Brain pericyte (primary cell): ENCODE measurements at places on chromosomes 11 and 22.

DNA sequence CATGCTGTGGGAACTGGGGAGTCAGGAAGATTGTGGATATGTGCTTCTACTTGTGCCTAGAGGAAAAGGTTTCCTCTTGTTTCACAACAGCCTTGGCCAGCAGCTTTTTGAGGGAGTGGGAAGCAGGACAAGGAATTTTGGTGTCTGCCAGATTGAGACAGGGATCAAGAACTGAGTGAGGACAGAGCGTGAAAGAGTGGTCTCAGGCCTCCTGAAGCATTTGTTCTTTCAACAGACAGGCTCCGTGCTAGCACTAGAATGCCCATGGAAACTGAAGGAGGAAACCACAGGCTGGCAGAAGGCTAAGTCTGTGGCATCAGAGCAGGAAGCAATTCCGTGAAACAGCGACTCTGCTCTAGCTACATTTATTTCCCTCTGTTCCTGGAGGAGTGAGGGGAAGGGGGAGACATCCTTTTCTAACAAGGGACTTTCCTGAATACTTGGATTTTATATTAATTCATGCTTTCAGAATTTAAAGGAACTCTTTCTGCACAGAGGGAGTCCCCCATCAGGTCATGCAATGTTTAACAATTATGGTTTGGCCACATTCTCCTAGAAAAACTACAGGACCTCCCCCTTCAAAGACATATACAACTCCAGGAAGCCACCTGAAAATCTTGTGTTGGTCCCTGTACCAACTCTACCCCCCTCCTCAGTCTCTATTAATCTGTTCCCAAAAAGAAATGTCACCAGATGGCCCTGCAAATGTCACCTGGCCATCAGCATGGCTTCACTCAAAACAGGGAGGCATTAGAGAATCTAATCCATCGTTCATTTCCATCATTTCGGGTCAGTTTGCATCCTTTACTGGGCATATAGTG, 96.1 kb downstream of the SYT9 start:
- no peak for DNase-seq

DNA sequence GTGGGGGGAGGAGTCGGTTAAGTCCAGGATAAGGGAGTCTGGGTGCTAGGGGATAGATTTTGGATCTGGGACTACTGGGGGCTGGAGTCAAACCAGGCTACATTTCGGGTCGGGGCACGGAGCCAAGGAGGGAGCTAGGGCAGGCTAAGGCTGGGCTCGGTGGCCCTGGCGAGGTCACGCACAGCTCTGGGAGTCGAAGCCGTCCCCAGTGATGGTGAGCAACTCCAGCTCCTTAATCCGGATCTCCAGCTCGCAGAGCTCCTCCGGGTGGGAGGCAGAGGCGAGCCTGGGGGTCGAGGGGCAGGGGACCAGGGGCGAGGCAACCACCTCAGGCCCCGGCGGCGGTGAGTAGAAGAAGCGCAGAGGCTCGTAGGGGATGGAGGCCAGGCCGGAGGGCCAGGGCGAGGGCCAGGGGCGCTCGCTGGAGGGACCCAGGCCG, 544 bp downstream of the C11orf91 start:
- no peak for DNase-seq

DNA sequence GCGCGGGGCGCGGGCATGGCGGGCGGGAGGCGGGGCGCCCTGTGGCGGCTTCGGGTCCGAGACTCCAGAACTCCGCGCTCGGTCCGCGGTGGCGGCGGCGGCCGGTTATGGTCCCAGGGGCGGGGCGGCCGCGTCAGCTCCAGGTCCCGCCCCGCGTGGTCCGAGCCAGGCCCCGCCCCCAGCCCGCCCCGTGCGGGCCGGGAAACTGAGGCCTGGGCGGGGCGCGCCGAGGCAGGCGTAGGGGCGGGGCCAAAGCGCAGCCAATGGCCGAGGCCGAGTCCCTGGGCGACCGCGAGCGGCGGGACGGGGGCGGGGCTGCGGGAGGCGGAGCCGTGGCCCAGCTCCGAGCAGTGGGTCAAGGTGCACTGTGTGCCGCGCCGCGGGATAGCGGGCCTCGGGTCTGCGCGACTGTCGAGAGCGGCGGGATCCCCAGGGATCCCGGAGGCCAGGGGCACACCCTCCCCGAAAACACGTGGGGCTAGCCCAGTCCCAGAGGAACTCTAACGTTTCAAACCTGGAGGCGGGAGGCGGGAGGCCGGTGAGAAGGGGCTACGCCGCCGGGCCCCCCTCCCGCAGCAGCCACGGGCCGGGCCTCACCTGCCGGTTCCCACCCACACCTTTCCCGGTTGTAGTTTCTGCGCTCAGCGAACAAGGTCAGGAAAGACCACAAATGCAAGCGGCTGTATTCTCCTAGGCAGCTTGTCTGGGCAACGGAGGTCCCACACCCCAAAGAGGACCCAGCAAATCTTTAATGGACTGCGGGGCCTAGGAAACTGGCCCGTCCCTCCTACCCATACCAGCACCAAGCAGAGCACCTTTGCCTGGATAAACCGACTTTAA, at the start of gene SLC25A1:
TSS of gene SLC25A1 (minus strand) at position 80 of the 840 bp plus-strand sequence. CDS start at position 17, 63 bp downstream.
- no peak for DNase-seq

DNA sequence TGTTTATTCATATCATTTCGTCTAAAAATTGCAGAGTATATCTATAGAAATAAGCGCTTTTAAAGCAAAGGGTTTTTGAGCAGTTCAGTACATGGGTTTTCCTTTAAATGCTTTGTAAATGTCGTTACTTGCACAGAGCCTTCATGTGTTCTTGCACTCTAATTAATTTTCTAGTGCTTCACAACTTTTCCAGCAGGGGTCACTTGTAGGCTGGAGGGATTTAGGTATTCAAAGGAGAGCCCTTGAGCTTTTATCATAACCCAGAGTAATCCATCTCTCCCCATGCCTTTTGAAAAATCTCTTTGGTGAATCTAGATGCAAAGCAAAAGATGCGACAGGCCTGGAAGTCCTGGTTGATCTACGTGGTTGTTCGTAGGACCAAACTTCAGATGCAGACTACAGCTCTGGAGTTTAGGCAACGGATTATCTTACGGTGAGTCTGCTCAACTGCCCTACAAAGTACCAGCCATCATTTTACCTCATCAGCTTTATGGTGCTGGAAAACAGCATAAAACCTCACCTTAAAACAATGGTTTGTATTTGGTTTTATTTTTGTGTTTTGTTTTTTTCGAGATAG, 60.4 kb downstream of the SFI1 start:
- DNase-seq = no peak

GRCh38 chr11:59802639-59803176, 7.9 kb downstream of the MRPL16 start:
- DNase-seq = no peak

DNA sequence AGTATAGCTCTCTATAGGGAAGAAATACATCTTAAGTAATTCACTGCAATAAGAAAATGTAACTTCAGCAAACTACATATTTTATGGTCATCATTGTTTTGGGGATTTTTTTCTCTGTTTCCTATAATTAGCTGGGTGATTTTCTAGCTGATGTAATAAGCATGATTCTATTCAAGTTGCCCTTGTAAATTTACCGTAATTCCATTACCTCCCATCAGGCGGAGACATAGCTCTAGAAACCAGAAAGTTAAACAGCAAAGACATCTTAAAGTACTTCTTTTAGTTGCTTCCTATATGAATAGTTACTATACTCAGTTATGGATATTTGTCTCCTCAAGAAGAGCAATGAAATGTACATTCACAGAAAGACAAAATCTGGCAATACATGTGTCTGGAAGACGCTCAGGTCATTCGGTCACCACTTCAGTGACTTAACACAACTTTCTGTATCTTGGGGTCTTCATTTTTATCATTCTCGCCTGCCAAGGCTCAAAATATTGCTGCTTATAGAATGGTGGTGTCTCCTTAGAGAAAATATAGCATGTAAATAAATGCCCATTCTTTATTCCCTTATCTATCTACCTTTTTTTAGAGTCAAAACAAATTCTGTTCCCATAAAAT, 239.9 kb upstream of the ZC3H12C start:
- DNase-seq = peak; percentile 10

GRCh38 chr11:78168539-78169477, 19.6 kb downstream of the KCTD21 start:
- peak; percentile 70 for DNase-seq

GRCh38 chr22:48426466-48427380, 1401.0 kb downstream of the BRD1 start:
- DNase-seq = no peak

GRCh38 chr11:64990222-64990923, 6.4 kb downstream of the BATF2 start:
- DNase-seq = no peak

GRCh38 chr22:48895831-48896765, 931.6 kb downstream of the BRD1 start:
- DNase-seq = no peak

GRCh38 chr11:126194121-126194543, 17.3 kb downstream of the RPUSD4 start:
- no peak for DNase-seq

DNA sequence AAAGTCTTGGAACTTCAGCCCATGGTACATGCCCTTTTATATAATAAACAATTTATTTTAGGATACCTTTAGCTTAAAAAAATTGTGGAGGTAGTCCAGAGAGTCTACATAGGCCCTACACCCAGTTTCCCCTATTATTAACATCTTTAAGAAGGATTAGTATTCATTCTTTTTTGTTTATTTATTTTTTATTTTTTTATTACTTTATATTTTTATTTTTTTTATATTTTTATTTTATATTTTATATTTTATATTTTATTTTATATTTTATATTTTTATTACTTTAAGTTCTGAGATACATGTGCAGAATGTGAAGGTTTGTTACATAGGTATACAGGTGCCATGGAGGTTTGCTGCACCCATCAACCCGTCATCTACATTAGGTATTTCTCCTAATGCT, 15.9 kb upstream of the ABTB2 start:
- DNase-seq = no peak

DNA sequence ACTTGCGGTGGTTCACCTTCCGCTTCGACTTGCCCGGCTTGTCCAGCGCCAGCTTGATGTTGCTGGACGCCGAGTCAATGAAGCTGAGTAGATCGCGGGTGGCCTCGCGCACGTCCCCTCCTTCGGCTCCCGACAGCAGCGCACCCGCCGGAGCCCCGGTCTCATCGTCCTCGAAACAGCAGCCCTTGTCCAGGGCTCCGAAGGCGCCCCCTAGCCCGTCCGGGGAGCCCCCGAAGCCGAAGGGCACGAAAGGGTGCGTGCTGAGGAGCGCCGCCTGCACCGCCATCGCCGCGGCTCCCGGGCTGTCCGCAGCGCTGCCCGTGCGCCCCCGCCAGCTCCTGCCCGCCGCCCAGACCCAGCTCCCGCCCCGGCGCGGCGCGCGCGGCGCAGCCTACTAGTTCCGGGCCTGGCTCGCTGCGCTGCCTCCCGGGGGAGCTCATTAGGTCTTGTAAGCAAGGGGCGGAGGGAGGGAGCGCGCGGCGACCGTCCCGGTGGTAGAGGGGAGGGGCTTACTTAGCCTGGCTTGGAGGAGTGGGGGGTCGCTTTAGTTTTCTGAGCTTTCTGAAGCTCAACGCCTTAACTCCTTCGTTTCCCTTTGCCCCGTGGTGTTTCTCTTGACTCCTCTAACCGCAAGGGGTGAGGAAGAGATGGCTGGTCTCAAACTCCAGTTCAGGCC, at the start of gene FAM181B:
TSS of gene FAM181B (minus strand) at position 421 of the 676 bp plus-strand sequence. CDS start at position 286, 135 bp downstream.
- DNase-seq = no peak

DNA sequence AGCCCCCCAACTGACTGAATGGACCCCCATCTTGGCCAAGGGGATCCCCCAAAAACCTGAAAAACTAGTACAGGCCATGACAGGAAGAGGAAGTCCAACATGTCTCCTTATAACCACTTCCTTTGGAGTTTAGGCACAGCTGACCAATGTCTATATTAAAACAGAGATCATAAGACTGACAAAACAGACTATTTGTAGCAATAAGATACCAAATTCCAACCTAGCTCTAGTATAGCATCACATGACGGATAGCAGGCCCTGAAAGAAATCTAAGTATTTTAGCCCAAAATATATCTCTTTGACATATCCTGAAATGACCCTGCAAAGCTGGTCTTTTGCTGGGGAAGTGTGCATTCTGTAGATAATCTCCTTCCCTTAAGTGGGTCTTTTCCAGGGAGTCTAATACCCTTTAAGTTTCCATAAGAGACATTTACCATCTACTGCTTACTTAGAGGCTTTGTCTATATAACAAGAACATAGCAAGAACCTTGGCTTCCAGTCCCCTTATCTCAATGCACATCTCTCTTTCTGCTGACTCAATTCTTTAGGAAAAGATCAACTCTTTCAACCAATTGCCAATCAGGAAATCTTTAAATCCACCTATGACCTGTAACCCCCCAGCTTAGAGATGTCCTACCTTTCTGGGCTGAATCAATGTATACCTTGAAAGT, 34.9 kb upstream of the ACER3 start:
- no peak for DNase-seq

- DNase-seq = no peak
These were observed 195.0 kb upstream of the NECTIN1 start for GRCh38 chr11:119924017-119924416.

DNA sequence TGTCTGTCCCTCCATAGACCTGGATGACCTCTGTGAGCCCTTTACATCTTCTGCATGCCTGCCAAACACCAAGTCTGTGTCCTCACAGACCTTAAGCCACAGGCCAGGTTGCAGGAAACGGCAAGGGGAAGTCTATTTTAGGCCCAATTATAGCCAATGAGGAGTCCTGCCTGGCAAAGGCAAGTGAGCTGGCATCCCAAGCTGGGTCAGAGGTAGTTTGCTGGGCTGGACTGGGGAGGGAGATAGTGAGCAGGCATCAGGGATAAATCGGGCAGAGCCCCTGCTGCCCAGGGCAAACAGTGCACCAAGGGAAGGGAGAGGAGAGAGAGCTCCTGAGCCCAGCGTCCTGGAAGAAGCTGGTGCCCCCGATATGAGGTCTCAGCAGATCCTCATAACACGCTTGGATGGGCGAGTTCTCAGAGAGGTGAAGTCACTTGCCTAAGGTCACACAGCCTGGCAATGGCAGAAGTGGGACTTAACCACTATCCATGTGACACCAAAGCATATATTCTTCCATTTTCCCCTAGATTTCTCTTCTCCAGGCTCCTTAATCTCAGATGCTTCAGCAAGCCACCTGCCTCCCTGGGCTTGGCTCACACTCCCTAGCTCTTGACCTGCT, 3.7 kb upstream of the RELT start:
- no peak for DNase-seq

DNA sequence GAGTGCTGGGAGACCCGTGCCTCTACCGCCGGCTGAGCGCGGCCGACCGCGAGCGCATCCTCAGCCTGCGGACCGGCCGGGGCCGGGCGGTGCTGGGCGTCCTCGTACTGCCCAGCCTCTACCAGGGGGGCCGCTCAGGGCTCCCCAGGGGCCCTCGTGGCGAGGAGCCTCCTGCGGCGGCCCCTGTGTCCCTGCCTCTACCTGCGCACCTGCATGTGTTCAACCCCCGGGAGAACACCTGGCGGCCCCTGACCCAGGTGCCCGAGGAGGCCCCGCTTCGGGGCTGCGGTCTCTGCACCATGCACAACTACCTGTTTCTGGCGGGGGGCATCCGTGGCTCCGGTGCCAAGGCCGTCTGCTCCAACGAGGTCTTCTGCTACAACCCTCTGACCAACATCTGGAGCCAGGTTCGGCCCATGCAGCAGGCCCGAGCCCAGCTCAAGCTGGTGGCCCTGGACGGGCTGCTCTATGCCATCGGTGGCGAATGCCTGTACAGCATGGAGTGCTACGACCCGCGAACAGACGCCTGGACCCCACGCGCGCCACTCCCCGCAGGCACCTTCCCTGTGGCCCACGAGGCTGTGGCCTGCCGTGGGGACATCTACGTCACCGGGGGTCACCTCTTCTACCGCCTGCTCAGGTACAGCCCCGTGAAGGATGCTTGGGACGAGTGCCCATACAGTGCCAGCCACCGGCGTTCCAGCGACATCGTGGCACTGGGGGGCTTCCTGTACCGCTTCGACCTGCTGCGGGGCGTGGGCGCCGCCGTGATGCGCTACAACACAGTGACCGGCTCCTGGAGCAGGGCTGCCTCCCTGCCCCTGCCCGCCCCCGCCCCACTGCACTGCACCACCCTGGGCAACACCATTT, 3.5 kb downstream of the KLHDC7B start:
- no peak for DNase-seq
